ENCODE measurements at places on chromosomes 7 and 10.

- no peak for DNase-seq
These were observed 120.7 kb downstream of the SRPK2 start for GRCh38 chr7:105268056-105268455.

GRCh38 chr7:132755538-132756483, 179.5 kb upstream of the PLXNA4 start:
- DNase-seq: no peak

DNA sequence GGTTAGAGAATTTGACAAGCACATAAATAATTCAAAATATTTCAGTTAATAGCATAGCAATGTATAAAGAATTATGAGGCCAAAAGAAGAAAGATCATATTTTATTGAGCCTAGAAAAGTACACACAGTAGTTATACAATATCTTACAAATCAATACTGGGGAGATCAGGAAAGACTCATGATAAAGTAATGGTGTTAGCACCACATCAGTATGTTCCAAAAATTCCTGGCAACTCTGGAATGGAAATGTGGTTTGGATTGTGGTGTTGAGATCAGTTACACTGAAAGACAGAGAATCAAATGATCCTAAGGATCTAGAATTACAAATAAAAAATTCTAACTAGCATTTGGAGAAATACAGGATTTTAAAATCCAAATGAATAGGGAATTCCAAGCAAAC, 420.5 kb upstream of the CNTNAP2 start:
- DNase-seq: no peak

DNA sequence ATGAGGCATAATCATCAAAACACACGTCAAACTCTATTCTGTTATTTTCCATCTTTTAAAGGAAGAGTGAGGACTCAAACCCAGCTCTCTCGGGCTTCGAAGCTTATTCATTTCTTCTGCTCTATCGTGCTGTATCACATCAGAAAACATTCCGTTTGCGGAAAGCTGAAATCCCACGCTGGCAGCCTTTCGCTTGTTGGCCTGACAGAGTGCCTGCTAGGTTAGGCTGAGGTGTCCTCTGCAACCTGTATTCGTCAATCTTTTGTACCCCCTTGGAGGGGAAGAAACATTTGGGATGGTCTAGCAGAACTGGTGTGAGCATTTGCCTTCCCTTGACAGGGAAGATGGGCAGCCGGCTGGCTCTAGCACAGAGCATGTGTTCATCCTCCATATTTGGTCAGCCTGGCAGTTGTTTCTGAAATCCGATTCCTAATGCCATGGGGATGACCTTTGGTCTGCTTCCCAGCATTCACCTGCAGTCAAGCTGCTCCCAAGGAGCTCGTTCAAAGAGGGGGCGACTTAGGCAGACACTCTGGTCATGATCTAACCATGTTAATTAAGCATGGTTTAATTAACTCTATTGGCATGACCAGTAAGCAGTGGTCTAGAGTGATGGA, 55.2 kb downstream of the TACC2 start:
- no peak for DNase-seq

DNA sequence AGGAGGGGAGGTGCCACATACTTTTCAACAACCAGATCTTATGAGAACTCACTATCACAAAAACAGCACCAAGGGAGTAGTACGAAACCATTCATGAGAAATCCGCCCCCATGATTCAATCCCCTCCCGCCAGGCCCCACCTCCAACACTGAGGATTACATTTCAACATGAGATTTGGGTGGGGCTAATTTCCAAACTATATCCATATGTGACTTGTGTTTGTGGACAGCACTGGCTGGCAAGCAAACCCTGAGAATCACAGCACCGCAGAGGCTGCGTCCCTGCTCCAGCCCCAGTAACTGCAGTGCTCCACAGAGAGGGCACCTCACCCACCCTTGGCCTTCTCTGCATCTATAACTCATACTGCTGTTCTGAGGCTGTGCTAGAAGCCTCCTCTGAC, 211.2 kb upstream of the PODXL start:
- DNase-seq: no peak

- DNase-seq: no peak
These were observed 1157.6 kb upstream of the CELF2 start for GRCh38 chr10:9860045-9860444.

DNA sequence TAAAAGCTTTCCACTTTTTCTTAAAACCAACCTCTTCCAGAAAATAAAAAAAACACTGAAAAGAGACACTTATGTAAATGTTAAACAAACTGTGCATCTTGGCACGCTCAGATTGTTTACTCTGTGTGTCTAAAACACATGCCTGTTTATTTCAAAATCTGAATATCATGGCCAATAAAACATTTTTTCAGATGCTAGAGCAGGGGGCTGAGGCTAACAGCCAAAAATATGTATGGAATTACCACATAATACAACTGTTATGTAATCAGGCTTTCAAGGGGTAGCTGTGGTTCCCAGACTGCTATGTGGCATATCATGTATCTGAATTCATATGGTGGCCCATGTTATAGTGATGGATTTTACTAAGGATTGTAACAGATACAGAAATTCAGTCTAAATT, 130.4 kb downstream of the HIBADH start:
- DNase-seq: no peak

- DNase-seq: no peak
These were observed 748.4 kb upstream of the PHF14 start for GRCh38 chr7:10225275-10225674.

GRCh38 chr7:137835486-137836112, 11.2 kb downstream of the DGKI start:
- no peak for DNase-seq

DNA sequence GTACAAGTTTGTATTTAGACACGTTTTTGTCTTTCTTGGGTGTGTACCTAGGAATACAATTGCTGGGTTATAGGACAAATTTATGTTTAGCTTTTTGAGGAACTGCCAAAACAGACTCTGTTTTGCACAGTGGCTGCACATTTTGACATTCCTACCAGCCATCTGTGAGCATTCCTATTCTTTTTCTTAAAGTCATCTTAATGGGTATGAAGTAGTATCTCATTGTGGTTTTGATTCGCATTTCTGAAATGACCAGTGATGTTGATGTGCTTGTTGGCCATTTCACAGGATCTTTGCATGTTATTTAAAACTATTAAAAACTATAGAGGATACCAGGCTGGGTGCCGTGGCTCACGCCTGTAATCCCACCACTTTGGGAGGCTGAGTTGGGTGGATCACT, 32.6 kb upstream of the IL15RA start:
- DNase-seq: no peak

GRCh38 chr10:58942724-58943123, 233.7 kb upstream of the PHYHIPL start:
- DNase-seq: no peak

- no peak for DNase-seq
These were observed 250.9 kb upstream of the SORCS1 start for GRCh38 chr10:107415446-107415845.

GRCh38 chr10:104688251-104689042, 47.4 kb downstream of the SORCS3 start:
- no peak for DNase-seq

DNA sequence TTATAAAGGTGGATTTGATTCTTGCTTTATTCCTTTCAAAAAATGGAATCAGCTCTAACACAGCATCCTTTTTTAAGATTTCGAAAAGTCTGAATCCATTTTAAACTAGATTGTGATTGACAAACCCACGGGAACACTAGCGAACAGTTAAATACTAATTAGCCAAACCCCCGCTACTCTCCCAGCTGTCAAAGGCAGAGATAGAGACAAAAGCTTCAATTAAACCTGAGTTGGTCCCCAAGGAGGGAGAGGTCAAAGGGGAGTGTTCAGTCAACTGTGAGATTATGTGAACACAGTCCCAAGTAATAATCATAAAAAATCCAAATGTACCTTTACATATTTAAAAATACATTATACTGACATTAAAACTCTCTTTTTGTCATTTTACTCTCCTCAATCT, 65.7 kb upstream of the TBX20 start:
- DNase-seq: no peak

DNA sequence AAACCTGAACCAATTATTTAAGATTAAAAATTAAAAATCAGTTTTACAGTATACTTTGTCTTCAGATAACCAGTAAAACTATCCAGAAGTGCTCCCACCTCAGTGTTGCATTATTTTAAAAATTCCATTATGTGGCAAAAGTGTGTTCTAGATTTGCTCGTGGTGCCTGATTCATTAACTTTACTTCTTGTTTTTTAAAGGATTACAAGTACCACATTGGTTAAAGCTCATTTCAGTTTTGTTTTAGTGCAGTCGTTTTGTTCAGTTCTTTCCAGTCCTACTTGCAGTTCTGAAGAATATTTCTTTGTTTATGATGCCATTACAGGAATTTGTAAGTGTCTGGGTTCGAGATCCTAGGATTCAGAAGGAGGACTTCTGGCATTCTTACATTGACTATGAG, 69.0 kb downstream of the SNX10 start:
- DNase-seq: no peak

DNA sequence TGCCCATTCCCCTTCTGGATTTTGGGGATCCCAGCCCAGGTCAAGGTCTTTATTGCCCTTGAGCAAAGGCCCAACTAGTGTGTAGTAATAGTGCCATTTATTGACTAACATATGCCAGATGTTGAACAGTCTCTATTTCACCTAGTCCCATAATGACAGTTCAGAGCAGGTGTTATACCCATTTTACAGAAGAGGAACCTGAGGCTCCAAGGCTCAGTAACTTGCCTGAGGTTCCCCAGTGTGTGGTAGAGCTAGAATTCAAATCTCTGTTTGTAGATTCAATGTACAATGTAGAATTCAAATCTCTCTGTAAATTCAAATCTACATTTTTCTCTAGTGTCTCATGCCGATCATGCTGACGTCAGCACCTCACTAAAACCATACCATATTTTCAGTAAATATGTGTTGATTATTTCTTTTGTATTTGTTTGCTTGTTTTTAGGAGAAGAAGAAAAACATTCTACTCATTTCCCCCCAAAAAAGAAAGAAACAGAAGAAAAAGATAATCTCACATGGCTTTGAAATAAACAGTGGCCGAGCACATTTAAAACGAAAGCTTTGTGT, 329.7 kb downstream of the PRPF18 start:
- no peak for DNase-seq
